Trophoblast cell (in vitro differentiated cells and primary cell): ENCODE measurements at places on chromosomes 2 and 18.

- H3K36me3 ChIP-seq: no peaks in the 10 kb centered on the region
- H3K27me3 ChIP-seq: no peaks in the 10 kb centered on the region
- H3K4me3 ChIP-seq: no peak overlapping the region
- H3K4me1 ChIP-seq: peaks cover 4% of the 10 kb centered on the region
- no peak overlapping the region for H3K27ac ChIP-seq
- DNase-seq: no peak
Measured at GRCh38 chr2:137969418-137969765, 5.1 kb downstream of the HNMT start.

GRCh38 chr2:227025510-227025909, 138.5 kb downstream of the COL4A4 start:
- no peaks in the 10 kb centered on the region for H3K36me3 ChIP-seq
- H3K27ac ChIP-seq: no peak overlapping the region
- H3K4me3 ChIP-seq: no peak overlapping the region
- no peak for DNase-seq
- no peaks in the 10 kb centered on the region for H3K27me3 ChIP-seq

DNA sequence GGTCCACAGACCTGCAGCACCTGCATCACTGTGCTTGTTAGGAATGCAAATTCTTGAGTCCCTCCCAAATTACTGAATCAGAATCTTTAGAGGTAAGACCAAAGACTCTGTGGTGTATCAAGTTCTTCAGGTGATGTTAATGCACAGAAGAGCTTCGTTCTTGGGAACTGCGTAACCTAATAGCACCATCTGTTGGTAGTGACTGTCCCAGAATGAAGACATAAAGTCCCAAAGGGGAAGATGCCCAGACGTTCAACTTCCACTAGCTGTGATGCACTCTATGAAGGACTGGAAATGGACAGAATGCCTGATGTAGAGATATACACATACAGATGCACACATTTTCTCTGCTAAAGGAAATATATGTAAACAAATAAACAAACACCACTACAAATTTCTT, 576.0 kb downstream of the LRP1B start:
- H3K27ac ChIP-seq: no peak overlapping the region
- no peaks in the 10 kb centered on the region for H3K36me3 ChIP-seq
- DNase-seq: no peak
- no peaks in the 10 kb centered on the region for H3K4me1 ChIP-seq
- no peak overlapping the region for H3K4me3 ChIP-seq
- H3K27me3 ChIP-seq: no peaks in the 10 kb centered on the region

- no peak overlapping the region for H3K4me3 ChIP-seq
- H3K36me3 ChIP-seq: peaks cover 22% of the 10 kb centered on the region
- peaks cover 3% of the 10 kb centered on the region for H3K4me1 ChIP-seq
- H3K27me3 ChIP-seq: no peaks in the 10 kb centered on the region
- H3K27ac ChIP-seq: no peak overlapping the region
- DNase-seq: no peak
Measured at GRCh38 chr2:43288417-43289305, 62.3 kb upstream of the ZFP36L2 start.

DNA sequence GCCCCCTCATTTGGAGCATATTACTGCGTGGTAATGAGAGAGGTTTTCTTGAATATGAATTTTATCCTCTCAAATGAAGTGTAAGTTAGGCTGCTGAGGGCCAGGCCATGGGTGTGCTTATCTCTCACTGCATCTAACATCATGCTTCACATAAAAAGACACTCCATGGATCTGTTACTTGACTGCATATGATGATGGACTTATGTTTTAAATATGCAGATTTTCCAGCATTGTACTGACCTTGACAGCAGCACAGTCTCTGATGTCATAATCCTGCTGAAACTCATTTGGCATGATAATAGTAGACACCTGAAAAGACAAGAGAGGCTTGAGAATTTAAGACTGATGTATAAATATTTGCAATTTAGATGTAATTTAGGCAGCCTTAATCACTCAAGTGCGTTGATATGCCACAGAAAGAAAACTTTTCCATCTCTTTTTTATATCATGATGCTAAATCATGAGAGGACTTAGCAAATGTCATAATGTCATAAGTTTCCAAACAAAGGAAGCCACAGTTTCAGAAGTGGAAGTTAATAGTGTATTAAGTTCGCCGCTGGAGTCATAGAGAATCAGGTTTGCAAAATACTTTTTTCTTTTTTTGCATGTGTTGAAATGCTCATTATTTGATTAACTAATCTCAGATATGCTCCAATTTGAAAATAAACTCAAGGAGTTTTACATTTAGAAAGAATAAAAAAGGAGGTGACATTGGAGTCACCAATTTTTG, 62.7 kb upstream of the CD302 start:
- no peak for DNase-seq
- no peaks in the 10 kb centered on the region for H3K27me3 ChIP-seq
- H3K27ac ChIP-seq: no peak overlapping the region
- H3K4me1 ChIP-seq: no peaks in the 10 kb centered on the region

DNA sequence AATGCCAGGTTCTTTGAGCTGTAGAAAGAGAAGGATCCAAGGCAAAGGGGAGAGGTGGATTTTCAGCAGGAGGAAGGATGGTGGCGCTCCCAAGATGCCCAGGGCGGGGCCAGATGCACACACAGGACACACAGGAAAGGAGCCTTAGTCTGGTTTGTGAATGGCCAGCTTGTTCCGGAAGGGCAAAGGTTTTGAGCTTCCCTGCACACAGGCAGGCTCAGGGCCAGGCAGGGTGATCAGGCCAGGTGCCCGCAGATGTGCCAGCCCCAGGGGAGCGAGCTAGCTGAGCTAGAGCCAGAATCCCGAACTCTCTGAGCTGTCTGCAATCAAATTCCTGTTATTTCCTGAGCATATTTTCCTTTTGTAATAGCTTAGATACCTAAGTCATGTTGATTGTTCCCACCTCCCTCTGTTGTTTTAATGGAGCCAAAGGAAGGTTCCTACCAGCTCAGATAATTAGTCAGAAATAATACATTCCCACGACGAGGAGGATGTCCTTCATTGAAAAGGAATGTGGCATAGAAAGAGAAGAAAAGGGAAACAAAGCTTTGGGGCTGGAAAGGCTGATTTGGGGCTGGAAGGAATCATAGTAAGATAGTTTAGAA, 13.7 kb upstream of the OTOF start:
- H3K27ac ChIP-seq: no peak overlapping the region
- H3K27me3 ChIP-seq: no peaks in the 10 kb centered on the region
- H3K36me3 ChIP-seq: no peaks in the 10 kb centered on the region
- no peak for DNase-seq
- H3K4me1 ChIP-seq: no peaks in the 10 kb centered on the region

DNA sequence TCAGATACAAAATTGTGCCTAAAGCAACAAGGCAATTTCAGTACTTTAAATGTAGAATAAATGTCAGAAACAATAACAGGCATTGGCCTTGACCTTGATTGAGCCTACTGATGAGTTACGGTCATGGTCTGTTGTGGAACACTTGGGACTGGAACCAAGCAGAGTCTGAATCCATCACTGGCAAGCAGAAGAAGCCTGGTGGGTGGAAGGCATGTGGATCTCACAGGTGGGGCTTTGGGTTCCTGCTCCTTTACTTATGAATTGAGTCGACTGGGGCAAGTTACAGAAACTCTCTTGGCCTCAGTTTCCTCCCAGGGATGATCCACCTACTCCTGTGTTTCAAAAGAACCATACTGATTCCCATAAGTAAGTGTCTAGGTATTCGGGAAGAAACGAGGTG, 102.3 kb downstream of the KCNF1 start:
- no peaks in the 10 kb centered on the region for H3K27me3 ChIP-seq
- no peaks in the 10 kb centered on the region for H3K36me3 ChIP-seq
- H3K4me1 ChIP-seq: no peaks in the 10 kb centered on the region
- no peak overlapping the region for H3K4me3 ChIP-seq
- no peak for DNase-seq

DNA sequence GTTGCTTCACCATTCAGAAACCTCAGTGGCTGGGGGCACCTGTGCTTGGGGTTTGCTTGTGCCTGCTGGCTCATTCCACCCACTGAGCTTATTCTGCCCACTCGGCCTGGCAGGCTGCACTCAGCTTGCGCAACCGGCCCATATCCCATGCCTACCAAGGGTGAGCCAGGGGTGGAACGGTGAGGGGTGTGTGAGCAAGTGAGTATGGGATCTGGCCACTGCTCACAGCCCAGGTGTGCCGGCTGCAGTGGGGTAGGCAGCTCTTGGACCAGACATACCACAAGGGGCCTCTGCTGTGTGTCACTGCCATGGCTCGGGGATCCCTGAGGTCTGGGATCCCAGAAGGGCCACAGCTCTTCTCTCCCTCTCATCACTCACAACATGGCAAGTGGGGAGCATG, 1000.5 kb upstream of the CRIM1 start:
- no peaks in the 10 kb centered on the region for H3K36me3 ChIP-seq
- H3K4me3 ChIP-seq: peak overlapping the region; percentile 44
- no peak for DNase-seq
- H3K27me3 ChIP-seq: no peaks in the 10 kb centered on the region

GRCh38 chr2:191710411-191710900, 32.5 kb downstream of the NABP1 start:
- H3K36me3 ChIP-seq: no peaks in the 10 kb centered on the region
- H3K27ac ChIP-seq: no peak overlapping the region
- no peaks in the 10 kb centered on the region for H3K27me3 ChIP-seq
- no peak for DNase-seq
- H3K4me1 ChIP-seq: no peaks in the 10 kb centered on the region

GRCh38 chr2:201656102-201656501, 12.8 kb upstream of the TMEM237 start:
- H3K27me3 ChIP-seq: no peaks in the 10 kb centered on the region
- H3K36me3 ChIP-seq: no peaks in the 10 kb centered on the region
- H3K27ac ChIP-seq: no peak overlapping the region
- H3K4me1 ChIP-seq: peaks cover 12% of the 10 kb centered on the region
- no peak for DNase-seq

DNA sequence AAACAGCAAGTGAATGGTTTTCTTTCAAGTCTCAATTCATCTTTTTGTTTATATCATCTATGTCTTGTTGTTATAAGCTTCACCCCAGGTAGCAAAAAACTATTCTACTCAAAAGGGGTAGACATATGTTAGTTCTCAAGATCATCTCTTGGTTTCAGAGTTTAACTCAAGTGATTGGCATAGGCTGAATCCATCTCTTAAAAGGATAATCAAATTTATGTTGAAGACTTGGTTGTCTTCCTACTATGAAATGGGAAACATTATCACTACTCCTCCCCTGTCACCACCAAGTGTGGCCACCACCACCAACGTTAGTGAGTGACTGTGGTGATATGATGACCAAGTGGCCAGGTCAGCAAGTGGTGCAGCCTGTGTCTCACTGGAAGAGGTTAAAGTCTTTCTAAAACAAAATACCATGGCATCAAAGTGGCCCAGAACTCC, 1.5 kb downstream of the IL1B start:
- H3K27me3 ChIP-seq: no peaks in the 10 kb centered on the region
- H3K36me3 ChIP-seq: no peaks in the 10 kb centered on the region
- no peak for DNase-seq
- no peak overlapping the region for H3K4me3 ChIP-seq
- peaks cover 5% of the 10 kb centered on the region for H3K4me1 ChIP-seq

GRCh38 chr2:221482666-221483455, 89.2 kb downstream of the EPHA4 start:
- no peak overlapping the region for H3K4me3 ChIP-seq
- no peaks in the 10 kb centered on the region for H3K4me1 ChIP-seq
- no peak for DNase-seq

DNA sequence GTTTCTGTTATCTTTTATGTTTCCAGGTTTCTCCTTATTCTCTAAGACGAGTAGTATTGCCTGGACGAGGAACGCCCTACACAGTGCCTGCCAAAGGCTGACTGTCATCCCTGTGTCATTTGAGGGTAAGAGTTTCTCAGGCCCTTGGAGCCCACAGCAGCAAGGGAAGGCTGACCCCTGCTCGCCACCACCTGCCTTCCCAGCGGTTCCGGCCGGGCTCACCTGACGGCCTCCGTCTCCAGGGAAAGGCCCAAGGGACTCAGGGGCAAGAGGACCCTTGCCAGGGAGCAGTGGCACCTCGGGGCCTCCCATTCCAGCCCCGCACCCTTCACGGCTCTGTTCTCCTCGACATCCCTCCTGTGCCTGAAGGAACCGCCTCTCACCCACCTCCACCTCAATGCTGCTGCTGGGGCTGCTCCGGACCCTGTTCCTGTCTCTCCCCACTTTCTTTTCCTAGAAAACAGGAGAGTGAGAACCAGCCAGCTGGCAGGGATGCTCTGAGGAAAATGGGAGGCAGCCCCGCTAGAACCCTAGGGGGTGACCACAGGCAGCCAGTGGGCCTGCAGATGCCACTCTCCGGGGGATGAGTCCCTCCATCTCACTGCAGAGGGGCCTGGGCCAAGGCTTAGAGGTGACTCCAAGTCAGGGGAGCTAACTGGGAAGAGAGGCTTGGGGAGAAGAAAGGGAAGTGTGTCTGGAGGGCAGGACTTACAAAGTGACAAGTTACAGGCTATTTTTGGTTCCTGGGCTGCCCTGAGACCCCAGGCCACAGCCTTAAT, 1.9 kb downstream of the LIMS2 start:
- no peak overlapping the region for H3K27ac ChIP-seq
- H3K27me3 ChIP-seq: peaks cover 4% of the 10 kb centered on the region
- no peak overlapping the region for H3K4me3 ChIP-seq
- no peak for DNase-seq
- H3K36me3 ChIP-seq: no peaks in the 10 kb centered on the region

GRCh38 chr18:11219571-11219970, 70.2 kb upstream of the PIEZO2 start:
- DNase-seq: no peak
- H3K36me3 ChIP-seq: no peaks in the 10 kb centered on the region
- no peaks in the 10 kb centered on the region for H3K4me1 ChIP-seq
- no peak overlapping the region for H3K27ac ChIP-seq
- no peak overlapping the region for H3K4me3 ChIP-seq
- H3K27me3 ChIP-seq: no peaks in the 10 kb centered on the region

- H3K36me3 ChIP-seq: no peaks in the 10 kb centered on the region
- H3K27ac ChIP-seq: no peak overlapping the region
- H3K4me1 ChIP-seq: no peaks in the 10 kb centered on the region
- H3K27me3 ChIP-seq: no peaks in the 10 kb centered on the region
Measured at GRCh38 chr2:182426082-182426917, 536 bp downstream of the PDE1A start.

- no peaks in the 10 kb centered on the region for H3K4me1 ChIP-seq
- H3K27me3 ChIP-seq: no peaks in the 10 kb centered on the region
- no peak for DNase-seq
- no peak overlapping the region for H3K27ac ChIP-seq
- H3K36me3 ChIP-seq: no peaks in the 10 kb centered on the region
- no peak overlapping the region for H3K4me3 ChIP-seq
Measured at GRCh38 chr18:57331718-57332117, 20.6 kb upstream of the ST8SIA3 start.
